CD4-positive, alpha-beta T cell treated with Interleukin-6 at 100 ng/mL for 8 hours (primary cell): ENCODE measurements at places on chromosomes 4 and X.
A peak's percentile ranks its signal among the peaks of the same experiment; 100 is the strongest.

GRCh38 chr4:1843852-1844251 is 12.1 kb downstream of the LETM1 start:
- DNase-seq, result no peak

DNA sequence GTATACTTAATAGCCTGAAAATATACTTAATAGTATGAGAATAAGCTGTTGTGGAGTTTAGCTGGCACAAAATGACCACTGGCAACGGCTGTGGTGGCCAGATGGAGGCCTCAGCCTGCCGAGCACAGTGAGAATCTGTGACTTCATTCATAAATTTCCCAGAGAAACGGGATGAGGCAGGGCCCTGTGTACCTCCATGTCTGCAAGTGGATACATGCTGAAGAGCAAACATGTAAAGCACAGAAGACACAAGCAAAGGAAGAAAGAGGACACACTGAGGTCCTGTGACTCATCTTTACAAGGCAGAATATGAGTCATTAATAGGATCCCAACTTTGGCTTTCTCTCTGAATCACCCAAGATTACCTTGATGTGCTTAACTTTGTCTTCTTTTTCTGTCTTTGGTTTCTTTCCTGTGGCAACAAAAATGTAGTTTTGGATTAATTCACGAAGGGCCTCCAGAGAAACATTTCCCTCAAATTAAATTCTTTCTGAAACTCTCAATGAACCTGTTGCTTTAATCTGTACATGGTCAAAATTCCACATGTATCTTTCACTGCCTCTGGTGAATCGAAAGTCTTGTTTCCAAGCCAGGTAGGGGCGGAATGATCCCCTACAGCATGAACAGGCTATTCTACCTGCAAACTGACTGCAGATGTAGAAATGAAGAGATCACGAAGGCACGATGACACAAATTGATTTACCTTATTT is 56.4 kb downstream of the IRF2 start:
- peak; percentile 58 for DNase-seq

GRCh38 chrX:112714357-112714918 is 34.7 kb upstream of the LHFPL1 start:
- no peak for DNase-seq

DNA sequence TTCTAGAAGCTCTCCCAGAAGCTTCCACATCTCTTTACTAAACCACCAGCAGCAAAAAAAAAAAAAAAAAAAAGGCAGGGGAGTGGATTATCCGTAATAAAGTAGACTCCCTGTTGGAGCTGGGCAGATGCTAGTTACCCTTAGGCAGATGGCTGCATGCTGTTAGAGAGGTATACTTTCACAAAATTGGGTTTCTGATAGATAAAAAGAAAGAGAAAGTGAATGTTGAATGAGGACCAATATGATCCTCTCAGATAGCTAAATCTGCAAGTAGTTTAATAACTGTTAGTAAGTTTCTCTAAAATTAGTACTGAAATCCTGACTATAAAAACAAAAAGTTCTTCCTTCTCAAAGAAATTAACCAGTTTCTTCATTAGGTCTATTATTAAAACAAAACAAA is 195.4 kb downstream of the ANAPC10 start:
- no peak for DNase-seq

DNA sequence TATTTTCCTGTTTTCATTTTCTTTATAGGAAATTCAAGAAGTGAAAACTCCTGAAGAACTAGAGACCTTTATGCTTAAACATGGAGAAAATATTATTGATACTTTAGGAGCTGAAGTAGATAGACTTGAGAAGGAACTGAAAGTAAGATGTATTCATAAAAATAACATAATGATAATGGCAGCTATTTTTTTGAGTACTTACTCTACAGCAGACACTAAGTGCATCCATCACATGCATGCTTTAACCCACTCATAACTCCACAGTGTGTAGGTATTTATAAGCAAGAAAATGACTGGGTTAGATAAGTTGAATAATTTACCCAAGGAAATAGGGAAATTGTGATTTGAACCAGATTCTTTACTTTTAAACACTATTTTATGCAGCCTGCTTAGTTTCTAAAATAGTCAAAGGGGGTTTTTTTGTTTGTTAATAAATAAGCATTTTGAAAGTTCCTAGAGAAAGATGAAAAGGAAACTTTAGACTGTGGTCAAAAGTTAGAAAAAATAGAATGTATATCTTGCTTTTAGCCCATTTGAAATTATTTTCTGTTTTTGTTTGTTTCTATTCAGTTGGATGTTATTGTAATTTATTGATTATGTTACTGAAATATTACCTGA is 74.2 kb downstream of the BEND4 start:
- no peak for DNase-seq

DNA sequence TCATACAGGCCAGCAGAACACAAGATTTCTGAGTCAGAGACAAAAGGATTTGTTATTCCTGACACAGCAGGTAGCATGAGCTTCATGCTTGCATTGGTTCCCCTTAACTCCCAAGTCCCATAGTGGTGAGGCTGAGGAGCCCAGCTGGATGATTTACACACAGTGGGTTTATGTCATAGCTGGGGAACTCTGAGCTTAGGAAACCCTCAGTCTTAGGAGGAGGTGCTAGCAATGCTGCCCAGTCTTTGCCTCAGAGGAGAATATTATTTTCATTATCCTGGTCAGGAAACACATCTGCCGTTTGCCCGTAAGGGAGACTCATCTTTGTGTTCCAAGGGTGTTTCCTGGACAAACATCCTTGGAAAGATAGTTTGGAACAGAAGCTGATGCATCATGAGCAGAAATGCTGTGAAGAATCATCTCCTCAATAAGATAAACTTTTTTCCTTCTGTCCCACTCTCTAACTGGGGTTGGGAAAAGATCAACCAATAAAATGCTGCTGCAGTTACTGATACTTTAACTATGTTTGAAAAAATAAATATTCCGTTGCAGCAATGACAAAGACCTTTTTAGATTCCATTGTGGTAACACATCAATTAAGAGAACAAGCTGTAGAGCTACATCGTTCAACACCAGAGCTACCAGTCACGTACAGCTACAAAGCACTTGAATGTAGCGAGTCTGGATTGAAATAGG is 146.8 kb downstream of the DCLK2 start:
- DNase-seq, result no peak

DNA sequence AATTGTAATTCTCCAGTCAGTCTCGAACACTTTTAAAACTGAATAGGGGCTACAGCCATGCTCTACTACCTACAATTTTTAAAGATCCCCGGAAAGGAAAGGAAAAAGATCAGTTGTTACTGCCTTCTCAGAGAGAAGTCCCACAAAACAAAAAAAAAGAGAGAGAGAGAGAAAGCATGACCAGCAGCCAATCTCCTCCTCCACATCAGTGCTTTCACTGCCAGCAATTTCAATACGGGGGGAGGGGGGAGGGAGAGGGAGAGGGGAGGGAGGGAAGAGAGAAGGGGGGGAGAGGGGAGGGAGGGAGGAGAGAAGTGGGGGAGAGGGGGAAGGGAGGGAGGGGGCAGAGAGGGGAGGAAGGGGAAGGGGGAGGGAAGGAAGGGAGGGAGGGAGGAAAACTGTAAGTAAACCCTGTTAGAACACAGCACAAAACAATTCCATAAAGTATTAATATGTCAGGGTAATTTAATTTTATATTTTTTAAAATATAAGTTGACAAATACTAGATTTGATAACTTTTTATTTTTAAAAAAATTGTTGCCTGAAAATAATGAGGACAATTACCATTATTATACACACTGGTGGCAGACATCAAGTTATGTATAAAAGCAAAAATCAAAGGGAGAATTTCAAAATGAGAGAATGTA is 108.0 kb downstream of the LRBA start:
- DNase-seq, result no peak

DNA sequence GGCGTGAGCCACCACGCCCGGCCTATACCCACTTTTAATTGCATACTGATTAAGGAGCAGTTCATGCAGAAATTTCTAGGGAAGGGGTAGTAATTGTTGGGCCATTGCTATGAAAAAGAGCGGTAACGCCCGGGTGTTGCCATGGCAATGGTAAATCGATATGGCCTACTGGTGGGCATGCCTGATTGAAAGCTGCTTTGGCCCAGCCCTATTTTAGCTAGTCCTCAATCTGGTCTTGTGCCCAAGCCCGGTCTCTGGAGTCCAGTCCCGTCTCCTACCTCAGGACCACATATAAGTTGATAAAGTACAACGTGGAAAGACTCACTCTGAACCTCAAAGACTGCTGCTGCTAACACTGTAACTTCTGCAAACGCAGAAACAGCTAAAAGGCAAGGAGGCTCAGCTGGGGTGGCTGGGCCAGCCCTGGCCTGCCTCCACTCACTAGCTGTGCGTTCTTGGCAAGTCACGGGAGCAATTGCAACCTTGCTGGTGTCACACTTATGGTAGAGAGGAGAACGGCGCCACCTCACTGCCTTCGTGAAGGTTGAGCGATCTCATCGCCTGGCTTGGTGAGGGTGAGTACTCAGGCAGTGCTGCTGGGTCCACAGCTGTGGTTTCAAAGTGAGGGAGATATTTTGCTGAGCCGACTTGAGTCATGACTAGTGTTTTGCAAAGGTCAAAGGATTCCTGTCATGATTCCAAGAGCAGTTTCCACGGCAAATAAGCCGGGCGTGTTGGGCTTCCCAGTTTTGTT is 57.0 kb upstream of the GRPEL1 start:
- no peak for DNase-seq

GRCh38 chr4:43835869-43836268 is 612.7 kb downstream of the KCTD8 start:
- DNase-seq, result no peak

GRCh38 chrX:102129473-102129872 is 4.0 kb downstream of the TCEAL2 start:
- DNase-seq, result no peak

- no peak for DNase-seq
Observed at GRCh38 chrX:31934842-31935370, 863.1 kb upstream of the FTHL17 start.

GRCh38 chr4:105116616-105117319 is 29.9 kb upstream of the TET2 start:
- no peak for DNase-seq
